Jurkat, Clone E6-1 (cell line): ENCODE measurements at places on chromosomes 6 and 20.

DNA sequence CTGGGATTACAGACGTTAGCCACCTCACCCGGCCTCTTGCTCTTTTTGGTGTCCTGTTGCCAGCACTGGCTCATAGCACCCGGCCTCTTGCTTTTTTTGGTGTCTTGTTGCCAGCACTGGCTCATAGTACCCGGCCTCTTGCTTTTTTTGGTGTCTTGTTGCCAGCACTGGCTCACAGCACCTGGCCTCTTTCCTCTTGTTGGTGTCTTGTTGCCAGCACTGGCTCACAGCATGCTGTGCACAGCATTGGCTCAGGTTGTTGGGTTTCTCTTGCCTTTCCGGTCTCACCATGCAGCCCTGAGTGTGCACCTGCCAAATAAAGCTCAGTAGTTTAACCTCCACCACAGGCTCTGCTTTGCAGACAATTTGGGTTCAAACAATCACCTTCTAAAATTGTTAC lies 208.2 kb downstream of the THBS2 start:
- DNase-seq, result no peak

DNA sequence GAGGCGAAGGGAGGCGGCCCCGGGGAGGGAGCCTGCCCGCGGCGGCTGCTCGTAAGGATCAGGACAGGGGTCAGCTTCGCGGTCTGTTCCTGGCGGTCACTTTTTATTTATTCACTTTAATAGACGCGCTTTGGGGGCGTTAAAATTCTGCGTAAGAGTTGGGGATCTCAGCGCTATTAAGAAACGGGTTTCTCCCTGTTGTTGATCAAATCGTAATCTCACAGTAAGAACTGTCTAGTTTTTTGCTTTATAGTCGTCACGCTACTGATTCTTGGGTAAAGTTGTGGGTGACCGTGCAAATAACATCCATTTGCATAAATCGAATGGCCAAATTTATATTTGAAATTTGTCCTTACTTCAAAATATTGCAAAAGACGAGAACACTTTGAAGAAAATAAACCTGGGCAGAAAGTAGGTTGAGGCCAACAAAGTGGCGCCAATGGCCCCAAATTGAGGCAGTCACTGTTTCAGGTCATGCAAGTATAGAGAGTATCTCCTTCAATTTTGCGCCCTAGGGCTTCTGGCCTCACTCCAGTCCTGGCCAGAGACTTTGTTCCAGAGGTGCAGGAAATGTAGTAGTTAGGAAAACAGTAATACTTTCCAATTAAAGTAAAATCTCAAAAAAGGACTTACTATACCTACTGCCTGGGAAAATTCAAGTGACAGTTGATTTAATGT lies 963 bp upstream of the RMND1 start:
- DNase-seq, result no peak

GRCh38 chr20:8265588-8265987 lies 133.5 kb downstream of the PLCB1 start:
- no peak for DNase-seq

- no peak for DNase-seq
These were observed 28.7 kb downstream of the GNAS start for GRCh38 chr20:58880994-58881752.

GRCh38 chr6:142903812-142904211 lies 41.2 kb downstream of the HIVEP2 start:
- no peak for DNase-seq

- DNase-seq, result peak; percentile 66
These were observed 1.9 kb upstream of the ULBP1 start for GRCh38 chr6:149961728-149962425.

GRCh38 chr20:17684077-17684888 lies 2.2 kb upstream of the RRBP1 start:
- DNase-seq, result no peak

- no peak for DNase-seq
These were observed 56.0 kb downstream of the RPRD1B start for GRCh38 chr20:38089500-38089899.

- DNase-seq, result no peak
These were observed 63.9 kb downstream of the PTPN1 start for GRCh38 chr20:50574108-50574507.

- no peak for DNase-seq
These were observed 512.3 kb downstream of the HDGFL1 start for GRCh38 chr6:23081701-23082100.

GRCh38 chr6:21506126-21506525 lies 87.4 kb upstream of the SOX4 start:
- no peak for DNase-seq

GRCh38 chr20:20498076-20498861 lies 130.4 kb downstream of the INSM1 start:
- DNase-seq, result no peak

GRCh38 chr6:85798931-85799652 lies 156.4 kb upstream of the SYNCRIP start:
- no peak for DNase-seq

- no peak for DNase-seq
These were observed 271.5 kb upstream of the FOXQ1 start for GRCh38 chr6:1040393-1040792.

DNA sequence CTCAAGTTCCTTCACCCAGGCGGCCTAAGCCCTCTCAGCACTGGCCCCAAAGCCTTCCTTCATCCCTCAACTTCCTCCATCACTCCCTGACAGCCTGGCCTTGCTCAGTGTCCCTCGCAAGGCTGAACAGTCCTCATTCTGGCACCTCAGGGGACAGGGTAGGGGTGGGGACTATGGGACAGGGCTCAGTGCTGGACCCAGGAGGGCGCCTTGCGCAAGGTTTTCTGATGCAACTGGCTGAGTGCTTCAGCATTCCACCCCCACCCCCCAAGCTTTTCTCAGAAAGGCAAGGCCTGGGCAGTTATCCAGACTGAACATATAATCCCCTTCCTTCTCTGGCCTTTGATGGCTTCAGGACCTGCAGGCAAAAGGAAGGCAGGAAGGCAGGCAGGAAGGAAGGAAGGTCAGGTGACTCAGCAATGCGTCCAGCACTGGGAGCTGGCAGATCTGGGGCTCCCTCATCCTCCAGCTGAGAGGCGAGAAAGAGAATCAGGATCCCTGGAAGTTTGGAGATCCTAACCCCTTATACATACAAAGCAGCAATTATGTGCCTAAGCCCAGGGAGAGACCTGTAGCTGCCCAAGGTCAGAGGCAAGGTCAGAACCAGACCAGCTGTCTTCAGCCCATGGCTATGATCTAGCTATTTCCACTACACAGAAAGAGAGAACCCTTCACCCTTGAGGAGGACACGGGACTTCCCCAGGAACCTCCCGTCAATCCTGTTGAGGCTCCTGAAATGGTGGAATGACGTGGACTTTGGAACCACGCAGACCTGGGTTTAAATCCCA lies 8.6 kb upstream of the TRIB3 start:
- no peak for DNase-seq

GRCh38 chr20:63042448-63043071 lies 35.8 kb upstream of the BHLHE23 start:
- DNase-seq, result no peak

DNA sequence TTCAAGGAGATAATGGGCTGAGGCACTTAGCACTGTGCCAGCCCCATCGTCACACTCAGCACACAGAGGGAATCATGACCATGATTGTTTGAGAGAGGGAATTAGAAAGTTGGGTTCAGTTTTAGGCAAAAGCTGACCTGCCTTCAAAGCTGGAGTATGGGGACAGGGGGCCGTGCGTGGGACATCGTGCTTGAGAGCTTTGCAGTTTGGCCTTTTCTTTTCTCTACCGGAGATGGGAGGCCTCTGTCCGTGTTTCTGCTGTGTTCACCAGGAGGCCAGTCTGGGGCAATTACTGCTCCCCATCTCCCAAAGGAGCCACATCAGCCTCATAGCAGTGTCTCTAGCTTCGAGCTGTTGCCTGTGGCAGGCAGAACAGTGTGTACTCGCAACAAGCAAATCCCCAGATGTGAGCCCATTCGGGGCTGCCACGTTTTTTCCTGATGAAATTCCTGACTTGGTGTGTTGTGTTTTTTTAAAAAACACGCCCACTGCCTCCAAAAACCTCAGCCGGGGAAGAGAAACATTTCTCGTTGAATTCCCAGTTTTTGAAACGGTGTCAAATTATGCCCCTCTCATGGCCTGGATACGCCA lies 20.2 kb downstream of the EYA2 start:
- no peak for DNase-seq

DNA sequence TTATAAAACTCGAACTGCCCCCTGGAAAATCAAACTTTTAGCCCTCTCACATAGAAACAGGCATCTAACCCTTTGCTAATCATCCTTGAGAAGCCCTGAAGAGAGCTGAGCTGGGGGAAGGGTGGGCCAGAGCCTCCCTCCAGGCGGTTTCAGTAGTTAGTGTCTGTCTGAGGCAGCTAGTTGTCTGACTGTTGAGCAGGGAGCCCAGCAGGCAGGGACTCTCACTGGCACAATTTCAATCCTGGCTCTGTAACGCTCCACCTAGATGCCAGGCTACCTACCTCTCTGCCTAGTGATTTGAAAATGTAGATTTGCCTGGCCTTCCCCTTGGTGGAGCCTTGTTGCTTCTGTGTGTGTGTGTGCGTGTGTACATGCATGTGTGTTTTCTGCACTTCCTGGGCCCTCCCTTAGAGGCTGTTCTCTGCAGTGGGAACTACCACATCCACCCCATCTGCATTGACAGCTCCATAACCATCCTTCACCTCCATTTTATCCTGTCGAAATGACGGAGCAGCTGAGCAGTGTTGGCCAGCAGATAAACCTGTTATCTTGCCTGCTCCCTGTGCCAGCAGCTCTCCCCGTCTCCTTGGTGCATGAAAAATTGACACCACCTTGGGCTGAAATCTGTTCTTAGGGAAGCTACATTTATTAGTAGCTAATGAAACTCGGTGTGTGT lies 69.6 kb upstream of the VSTM2L start:
- no peak for DNase-seq

GRCh38 chr6:90098001-90098531 lies 198.6 kb downstream of the BACH2 start:
- peak; percentile 53 for DNase-seq

DNA sequence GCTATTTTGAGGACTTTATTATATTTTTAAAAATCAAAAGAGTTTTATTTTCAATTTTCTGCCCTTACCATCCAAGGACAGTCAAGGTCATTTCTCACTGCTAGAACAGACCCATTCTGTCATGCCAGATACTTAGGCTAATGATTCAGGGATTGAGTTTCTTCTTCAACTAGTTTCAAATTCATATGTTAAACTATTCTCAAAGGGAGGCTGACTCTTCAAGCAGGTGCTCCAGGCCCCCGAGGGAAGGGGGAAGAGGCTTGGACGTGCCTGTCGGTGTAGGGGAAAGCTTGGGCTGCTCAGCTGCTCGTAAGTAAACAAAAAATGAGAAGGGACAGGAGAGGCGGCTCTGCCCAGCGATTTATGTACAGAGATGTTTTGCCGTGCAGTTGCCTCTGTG lies 69.4 kb upstream of the MYLIP start:
- no peak for DNase-seq

DNA sequence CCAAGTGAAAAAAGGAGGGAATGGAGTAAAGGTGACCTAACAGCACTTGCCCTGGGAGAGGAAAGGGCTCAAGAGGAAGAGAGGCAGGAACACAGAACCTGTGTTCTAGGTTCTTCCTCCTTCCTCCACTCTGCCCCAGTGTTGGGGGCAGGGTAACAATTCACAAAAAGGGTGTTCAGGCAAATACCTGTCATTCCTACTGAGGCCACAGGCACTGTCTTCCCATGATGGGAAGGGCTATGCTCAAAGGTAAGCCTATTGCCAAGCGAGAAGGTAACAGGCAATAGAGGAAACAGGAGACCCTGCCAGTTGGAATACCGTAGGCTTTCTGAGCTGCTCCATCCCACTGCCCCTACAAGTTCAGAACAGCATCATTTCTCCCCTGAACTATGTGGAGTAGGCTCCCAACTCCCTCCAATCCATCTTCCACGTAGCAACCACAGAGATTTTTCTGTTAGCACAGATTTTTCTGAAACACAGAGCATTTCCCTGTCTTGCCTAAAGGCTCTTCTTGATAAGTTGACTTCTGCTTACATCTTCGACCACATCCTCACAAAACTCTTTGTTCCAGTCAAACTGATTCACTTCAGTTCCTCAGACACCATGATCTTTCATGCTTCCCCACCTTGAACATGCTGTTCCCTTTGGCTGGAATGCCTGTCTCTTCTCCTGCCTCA lies 2.7 kb downstream of the AGPAT1 start:
- peak; percentile 65 for DNase-seq

DNA sequence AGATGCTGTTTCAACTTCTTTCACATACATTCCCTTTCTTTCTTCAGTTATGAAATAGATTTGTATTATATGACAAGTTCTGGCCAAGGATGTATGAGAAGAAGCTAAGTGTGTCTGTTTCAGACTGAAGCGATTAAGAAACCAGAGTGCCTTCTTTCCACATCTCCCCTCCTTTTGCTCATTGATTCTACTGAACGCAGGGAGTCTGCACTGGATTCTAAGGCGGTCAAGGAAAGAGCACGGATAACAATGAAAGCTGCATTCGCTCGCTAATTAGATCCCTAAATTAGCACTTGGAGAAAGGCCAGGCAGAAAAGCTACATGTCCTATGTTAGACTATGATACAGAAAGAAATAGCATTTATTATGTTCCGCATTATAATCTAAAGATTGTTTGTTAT lies 267.7 kb downstream of the HAO1 start:
- no peak for DNase-seq

GRCh38 chr20:23061734-23062561 lies 12.5 kb upstream of the THBD start:
- DNase-seq, result no peak

- no peak for DNase-seq
These were observed 53.0 kb downstream of the LINC00237 start for GRCh38 chr20:21053002-21053762.

- DNase-seq, result no peak
These were observed 26.3 kb downstream of the ITCH start for GRCh38 chr20:34389206-34389953.

GRCh38 chr20:10578607-10579006 lies 95.2 kb downstream of the JAG1 start:
- DNase-seq, result peak; percentile 12

GRCh38 chr6:14129575-14129974 lies 12.0 kb downstream of the CD83 start:
- peak; percentile 85 for DNase-seq

GRCh38 chr6:154319231-154319858 lies 37.3 kb downstream of the IPCEF1 start:
- DNase-seq, result no peak

GRCh38 chr6:7463785-7464184 lies 74.2 kb downstream of the RIOK1 start:
- DNase-seq, result no peak

DNA sequence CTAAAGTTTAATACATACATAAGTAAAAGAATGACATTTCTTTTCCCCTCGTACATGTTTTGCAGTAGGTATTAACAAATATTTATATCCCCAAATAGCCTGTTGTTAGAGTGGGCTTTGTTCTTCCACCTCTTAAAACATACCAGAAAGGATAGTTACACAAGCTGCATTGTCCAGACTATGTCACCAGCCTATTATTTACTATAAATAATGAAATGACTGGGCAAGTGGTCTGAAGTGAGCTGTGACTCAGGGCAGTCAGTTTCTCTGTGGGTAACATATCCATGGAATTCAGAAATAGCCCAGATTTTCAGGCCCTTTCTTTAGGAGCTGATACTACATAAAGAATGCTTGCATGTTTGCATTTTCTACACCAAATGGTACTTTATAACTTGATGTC lies 60.1 kb downstream of the FUT9 start:
- no peak for DNase-seq

GRCh38 chr6:70252604-70253003 lies 50.3 kb downstream of the COL9A1 start:
- DNase-seq, result no peak
